ENCODE measurements at places on chromosomes 6 and 20.

GRCh38 chr6:16511723-16512489, 249.4 kb downstream of the ATXN1 start:
- peak; percentile 58 for DNase-seq

DNA sequence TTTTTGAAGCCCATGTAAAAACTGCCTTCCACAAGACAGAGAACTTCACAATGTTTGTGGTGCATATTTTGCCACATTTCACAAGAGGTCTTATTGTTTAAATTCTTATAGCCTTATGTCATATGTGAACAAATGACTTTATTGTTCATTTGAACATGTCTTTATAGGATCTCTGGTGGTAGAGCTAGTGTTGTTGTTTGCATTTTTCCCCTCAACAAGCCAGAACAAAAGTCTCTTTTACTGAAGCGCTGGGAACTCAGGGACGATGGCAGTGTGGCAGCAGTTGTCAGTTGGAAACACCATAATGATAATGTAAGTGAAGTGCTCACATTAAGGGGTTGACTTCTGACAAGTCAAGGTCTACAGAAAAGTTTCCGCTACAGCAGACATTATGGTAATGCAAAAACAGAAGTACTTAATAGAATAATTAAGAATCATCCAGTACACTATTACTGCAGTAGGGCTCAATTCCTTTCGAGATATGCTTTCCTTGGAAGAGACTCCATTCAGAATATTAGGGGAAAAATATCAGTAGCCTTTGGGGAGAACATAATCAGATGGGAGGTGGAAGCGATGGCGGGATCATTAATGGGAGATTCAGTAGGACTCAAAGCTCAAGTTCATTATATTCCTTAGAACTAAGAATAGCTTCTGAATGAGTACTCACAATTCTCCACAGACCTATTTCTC, 180.0 kb downstream of the GJA10 start:
- no peak for DNase-seq

DNA sequence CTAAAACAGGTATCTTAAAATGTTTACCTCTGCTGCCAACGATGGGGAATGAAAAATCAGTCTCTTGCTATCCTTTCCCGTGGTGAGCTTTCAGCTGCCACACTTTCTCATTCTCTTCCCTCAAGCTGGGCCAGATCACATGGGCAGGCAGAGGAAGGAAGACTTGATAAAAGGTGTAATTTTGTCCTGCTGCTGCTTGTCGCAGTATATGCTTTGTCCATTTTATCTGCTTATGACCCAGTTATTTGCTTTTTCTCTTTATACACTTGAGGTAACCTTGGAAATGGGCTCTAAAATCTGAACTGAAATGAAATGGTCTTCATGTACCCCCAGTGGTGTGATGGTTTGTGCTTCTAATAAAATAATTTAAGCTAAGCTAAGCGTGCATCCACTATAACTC, 695.9 kb upstream of the FLRT3 start:
- no peak for DNase-seq

DNA sequence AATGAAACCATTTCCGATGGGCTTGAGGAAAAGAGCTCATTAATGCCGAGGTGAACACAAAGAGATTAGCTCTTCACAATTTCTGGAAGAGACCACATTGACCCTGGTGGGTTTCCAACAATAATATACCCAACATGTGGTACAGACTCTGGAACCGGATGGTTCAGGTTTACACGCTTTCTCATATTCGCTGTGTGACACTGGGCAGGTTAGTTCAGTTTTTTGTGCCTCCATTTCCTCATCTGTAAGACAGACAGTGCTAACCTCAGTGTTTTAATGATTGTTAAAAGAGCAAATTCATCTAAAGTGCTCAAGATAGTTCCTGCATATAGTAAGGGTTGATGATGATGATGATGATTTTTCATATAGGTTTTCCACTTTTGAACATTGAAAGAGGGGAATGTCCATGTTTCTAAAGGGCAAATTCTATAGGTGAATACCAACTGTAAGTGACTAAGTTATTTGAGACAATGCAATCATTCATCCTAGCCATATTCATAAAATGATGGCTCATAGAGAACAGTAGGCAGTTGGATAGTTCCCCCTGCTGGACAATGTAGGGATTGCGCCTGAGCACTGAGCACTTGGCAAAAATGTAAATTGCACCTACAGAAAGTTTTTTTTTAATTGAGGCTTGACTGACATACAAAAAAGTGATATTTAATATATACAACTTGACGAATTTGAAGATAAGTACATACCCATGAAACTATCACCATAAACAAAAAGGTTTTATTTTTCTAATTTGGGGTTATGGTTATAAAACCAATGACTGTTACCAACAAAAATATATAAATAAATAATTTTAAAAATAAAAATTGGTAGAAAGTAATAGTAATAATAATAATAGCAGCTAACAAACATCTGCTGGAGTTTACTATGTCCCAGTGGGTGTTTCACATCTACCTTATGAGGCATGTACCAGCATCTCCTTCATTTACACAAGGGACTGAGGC, 2.1 kb upstream of the PERP start:
- DNase-seq = peak; percentile 29

DNA sequence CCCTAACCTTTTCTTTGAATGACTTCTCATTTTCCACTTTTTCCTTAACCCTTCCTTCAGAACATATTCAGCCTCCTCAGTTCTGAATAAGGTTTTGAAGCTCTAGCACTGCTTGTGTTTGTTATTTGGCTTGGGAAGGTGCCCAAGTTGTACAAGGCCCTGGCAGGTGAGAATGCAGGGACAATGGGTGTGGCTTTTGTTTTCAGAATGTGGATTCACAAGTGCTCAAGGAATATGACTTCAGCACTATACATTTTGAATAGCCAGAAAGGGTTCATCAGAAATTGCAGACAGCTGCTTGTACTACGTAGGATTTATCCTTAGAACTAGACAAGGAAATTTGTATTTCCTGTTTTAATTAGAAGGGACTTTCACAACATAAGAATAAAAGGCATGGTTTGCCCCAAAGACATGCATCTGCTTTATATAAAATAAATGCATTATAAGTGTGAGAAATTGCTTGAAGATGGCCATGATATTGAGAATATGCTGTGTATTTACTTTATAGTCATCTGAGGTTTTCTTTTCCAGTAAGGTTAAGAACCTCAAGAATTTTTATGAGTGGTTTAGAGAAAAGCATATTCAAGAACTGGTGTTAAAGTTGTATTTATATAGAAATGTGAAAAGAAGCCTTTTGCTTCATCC, 29.3 kb upstream of the PRDM1 start:
- DNase-seq = no peak

- no peak for DNase-seq
Measured at GRCh38 chr20:59743767-59744485, 139.6 kb downstream of the PHACTR3 start.

DNA sequence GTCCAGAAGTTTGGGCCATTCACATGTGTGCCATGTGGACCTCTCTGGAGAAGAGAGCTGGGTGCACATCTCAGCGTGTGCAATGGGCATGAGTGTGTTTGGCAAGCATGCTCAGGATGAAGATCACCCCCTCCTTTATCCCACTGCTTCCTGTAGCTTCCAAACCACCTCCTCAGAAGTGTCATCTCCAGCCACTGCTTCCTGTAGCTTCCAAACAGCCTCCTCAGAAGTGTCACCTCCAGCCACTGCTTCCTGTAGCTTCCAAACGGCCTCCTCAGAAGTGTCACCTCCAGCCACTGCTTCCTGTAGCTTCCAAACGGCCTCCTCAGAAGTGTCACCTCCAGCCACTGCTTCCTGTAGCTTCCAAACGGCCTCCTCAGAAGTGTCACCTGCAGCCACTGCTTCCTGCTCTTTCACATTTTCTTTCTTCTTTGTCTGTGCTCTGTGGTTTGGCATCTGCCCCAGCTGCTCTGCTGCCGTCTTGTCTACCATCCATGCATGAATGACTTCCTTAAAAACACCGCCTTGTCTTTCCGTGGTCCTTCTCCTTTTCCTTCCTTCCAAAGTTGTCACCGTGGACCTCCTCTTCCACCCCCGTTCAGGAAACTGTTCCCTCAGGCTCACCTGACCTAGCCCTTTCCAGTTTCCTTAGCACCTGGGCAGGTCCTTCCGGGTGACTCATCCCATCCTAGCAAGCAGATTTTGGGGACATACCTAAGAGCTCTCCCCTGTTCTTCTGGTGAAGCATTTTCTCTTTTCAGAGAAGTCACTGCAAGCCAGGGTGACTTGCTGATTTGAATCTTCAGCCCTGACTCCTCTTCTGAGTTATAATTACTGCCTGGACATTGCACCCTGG, 43.5 kb upstream of the TIAM2 start:
- DNase-seq = no peak

DNA sequence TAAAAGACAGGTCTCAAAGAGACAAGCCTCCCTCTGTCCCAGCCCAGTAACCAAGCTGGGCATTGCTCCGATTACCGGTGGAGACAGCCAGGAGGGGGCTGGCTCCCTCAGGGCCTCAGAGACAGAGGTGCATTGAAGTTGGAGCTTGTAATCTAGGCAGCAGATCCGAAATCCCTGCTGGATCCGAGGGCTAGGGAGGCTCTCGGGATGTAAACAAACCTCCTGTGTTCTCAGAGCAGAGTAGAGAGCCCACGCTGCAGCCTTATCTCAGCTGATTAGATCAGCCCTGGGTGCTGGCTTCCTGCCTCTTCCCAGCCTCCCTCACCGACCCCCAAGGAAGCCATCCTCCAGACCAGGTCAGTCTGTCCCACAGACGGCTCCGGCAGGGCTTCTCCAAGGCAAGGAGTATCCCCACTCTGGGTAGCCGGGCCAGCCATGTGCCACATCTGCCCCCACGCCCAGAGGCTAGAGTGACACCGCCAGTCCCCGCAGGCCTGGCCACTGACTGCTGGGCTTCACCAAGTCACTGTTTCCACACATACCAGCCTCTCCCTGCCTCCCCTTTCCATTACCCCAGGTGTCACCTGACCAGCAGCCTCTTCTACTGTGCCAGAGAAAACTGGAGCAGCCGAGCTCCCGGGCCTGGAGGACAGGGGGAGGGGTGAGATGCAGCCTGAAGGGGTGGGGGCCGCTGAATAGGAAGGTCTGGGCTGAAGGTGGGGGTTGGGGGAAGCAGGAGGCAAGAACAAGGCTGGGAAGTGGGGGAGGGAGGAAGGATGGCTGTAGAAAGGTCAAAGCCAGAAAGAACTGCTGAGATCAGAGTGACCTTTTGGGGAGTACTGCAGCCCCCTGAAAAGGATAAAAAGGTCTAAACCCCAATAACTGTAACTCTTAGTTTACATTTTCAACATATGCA, 6.0 kb downstream of the SDC4 start:
- no peak for DNase-seq

DNA sequence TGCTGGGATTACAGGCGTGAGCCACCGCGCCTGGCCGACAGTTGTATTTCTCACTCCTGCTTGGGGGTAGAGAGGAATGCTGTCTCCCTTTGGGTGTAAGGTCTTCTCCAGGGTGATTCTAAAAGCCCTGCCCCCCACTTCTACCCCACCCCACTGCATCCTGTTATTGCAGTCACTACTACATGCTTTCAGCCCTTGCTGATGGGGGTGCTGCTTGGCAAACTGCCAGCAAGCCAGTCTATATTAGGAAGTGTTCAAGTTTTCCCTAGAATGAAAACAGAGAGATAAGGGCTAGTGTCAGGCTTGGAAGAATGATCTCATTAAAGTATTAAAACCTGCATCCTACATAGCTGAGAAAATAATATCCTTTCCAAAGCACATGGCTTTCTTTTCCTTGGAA, 31.3 kb downstream of the TTI1 start:
- no peak for DNase-seq

DNA sequence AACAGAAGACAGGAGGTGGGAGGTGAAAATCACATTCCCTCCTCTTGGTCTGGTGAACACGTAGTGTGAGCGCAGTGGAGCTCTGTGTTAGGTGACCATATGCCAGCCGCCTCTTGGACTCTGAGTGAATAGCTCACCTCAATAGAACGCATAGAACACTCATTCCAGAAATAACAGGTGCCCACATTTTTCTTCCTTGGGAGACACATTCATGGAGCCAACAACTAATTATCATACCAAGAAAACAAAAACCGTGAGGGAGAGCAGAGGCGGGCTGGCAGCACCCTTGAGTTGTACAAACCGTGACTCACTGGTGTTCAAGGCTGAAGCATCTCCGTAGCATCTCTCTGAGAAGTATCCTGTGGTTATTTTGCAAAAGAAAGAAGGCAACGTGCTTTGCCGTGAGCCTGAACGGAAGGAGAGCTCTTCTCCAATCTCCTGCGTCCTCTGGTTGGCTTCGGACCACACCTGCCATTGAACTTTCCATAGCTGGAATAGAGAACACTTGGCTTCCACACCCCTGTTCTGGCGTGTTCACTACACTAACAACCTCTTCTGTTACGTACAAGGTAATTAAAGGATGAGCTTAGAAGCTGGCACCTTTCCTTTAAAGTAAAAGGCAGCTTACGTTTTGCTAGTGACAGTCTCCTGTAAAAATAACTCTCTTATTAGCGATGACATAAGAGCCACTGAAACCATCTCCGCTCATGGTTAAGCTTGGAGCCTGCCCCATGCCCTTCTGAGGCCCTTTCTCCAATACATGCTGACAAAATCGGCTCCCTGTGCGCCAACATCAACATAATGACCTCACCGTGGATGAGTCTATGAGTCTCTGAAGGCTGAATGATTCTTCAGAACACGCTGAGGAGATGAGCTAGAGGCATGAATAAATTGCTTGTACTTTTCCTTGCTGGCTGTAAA, 30.2 kb upstream of the SGK1 start:
- no peak for DNase-seq

DNA sequence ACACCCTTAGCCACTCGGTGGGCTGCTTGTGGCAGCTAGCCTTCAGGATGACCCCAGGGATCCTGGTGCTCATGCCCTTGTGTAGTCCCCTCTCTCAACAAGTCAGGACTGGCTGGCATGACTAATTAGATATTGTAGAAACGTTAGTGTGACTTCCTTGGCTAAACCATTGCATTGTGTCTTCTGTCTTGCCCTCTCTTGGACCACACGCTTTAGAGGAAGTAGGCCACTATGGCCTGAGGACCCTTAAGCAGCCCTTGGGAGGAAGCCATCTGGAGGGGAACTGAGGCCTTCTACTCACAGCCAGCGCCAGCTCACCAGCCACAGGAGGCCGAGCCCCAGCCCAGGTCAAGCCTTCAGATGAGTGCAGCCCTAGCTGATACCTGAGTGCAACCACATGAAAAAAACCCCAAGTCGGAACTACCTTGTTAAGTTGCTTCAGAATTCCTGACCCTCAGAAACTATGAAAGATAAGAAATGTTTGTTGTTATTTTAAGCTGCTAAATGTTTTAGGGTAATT, 10.1 kb downstream of the ANGPT4 start:
- DNase-seq = no peak

GRCh38 chr6:22467645-22468044, 101.7 kb upstream of the HDGFL1 start:
- DNase-seq = no peak

GRCh38 chr6:106094261-106094963, 8.3 kb downstream of the PRDM1 start:
- DNase-seq = no peak

- no peak for DNase-seq
Measured at GRCh38 chr6:134425513-134425912, 107.6 kb upstream of the SGK1 start.

GRCh38 chr6:38152620-38153019, 333.1 kb downstream of the ZFAND3 start:
- no peak for DNase-seq

DNA sequence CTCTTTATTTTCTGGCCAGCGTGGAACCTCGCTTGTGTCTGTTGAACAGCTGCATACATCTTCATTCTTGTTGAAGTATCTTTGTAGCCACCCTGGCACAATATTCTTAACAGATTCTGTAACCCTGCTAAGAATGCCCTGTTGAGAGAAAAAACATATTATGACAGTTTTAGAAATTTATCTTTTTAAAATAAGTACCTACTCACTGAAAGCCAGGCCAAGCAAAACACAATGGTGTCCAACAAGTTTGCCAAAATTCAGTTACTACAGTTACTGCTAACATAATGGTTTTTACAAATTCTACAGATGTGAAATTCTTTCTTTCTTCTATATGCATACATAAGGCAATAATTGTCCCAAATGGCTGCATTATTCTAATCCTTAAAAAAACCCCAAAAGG, 18.2 kb downstream of the NUP153 start:
- no peak for DNase-seq
